ENCODE measurements at places on chromosomes 5 and 9.

- no peak for DNase-seq
Observed at GRCh38 chr9:79572608-79573411, 1.0 kb downstream of the TLE4 start.

DNA sequence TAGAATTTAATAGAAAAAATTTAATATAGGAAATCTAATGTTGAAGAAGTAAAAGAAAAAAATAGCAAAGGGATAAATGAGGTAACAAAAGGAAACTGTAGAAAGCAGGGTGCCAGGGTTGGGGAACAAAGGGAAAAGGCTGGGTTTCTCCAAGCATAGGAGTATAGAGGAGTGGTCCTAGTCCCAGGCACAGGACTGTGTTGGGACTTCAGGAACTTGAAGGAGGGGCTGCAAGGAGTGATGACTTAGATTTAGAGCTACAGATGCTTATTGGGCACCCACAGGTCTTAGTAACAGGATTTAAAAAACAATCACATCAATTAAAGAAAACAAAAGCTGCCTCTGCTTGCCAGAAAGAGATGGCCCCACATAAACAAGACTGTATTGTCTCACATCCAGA lies 396.5 kb upstream of the TNC start:
- no peak for DNase-seq

GRCh38 chr5:142780871-142781270 lies 10.7 kb downstream of the ARHGAP26 start:
- no peak for DNase-seq

DNA sequence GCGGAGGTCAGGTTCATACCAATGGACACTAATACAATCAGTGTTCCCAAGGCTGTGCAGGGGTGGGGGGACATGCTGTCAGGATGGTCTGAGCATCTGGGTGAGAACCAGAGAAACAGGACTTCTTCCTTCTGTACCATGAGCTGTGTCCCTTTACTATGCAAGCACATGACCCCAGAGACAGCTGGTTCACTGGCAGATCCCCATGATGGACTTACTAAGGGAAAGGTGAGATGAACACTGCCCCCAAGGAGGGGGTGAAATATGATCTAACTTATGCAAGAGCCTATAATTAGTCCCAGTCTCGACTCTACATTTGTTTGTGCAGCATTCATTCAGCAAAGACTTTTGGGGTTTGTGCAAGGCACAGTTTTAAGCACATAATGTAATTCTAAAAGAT lies 91.4 kb downstream of the LIFR start:
- peak; percentile 71 for DNase-seq

DNA sequence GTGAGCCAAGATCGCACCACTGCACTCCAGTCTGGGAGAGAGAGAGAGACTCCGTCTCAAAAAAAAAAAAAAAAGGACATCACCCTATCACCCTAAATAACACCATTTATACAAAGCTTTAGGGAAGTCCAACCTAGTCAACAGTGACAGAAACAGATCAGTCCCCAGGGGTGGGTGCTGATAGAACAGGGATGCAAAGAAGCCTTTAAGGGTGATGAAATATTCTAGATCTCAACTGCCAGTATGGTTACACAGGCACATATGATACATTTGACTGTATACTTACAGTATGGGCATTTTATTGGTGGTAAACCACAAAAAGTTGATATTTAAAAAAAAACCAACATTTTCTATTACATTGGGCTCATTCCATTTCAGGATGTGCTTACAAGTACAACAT lies 4.8 kb downstream of the RETREG1 start:
- DNase-seq: no peak

GRCh38 chr5:127967323-127967982 lies 116.1 kb upstream of the SLC12A2 start:
- no peak for DNase-seq

GRCh38 chr5:154368041-154368800 lies 77.6 kb upstream of the SAP30L start:
- no peak for DNase-seq

GRCh38 chr9:135504262-135505243 lies 4.1 kb downstream of the MRPS2 start:
- no peak for DNase-seq

- DNase-seq: no peak
Observed at GRCh38 chr5:140311011-140311467, 8.1 kb upstream of the PFDN1 start.

Measured in NCI-H524 treated with DMSO at 0.1 percent for 48 hours (cell line).